ENCODE measurements at places on chromosomes 12 and 14.

DNA sequence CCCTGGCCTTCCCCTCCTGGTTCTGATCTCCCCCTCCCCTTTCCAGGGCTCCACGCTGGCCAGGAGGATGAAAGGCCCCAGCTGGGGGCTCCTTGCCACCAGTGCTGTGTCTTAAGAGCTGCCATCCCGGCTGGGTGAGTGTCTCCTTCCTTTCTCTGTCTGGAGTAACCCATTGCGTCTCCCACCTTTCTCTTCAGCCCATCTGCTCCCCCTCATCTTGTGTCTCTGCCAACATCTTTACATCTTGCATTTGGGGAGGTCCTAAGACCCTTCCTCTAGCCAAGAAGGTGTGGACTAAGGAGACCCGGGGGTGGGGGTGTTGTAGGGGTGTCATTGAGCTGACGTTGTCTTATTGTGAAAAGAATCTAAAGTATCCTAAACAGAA lies 505 bp downstream of the BCL2L2 start:
- no peak for DNase-seq

GRCh38 chr14:24307156-24307574 lies 612 bp downstream of the CIDEB start:
- DNase-seq = no peak

DNA sequence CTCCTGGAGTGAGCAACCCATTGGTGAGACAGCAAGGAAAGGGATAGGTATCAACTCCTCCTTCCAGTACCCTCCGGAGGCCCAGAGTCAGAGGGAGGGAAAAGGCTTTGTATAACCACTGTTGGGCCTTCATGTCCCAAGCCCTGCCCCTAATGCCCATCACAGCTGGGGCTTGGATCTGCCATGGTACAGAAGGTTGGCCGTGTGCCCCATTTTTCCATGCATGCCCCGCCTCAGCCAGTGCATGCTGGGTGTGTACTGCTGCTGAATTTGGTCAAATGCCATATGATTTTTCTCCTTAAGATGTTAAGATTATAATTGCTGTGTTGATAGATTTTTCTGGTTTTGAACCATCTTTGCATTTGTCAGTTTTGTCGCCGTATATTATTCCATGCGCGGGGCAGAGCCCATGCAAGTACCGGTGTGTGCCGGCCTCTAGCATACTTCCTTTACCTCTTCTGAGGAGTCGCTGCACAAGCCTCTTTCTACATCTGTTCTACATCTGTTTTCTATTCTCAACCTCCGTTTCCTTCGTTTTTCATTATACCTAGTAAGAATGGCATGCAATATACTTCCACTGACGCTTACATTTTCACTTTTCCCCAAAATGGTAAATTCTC lies 26.6 kb downstream of the PPP2R5C start:
- DNase-seq = no peak

- no peak for DNase-seq
These were observed 12.3 kb downstream of the METTL3 start for GRCh38 chr14:21498540-21499526.

DNA sequence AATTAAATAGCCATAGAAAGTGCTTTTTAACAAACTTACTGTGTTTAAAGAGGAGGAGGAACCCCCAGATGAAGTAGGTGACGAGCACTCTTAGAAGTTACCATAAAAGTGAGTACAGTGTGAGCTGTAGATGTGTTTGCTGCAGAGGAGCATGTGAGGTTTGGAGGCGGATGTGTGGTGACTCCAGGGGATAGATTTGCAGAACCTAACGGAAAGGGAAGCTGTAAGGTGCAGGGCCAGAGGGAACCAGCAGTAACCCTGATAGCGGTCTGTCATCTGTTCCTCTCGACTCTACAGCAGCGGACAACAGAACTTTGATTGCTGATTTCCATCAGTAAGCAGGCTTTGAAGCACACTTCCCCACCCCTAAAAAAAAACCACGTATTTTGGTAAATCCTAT lies 5.2 kb downstream of the CALM1 start:
- DNase-seq = no peak

DNA sequence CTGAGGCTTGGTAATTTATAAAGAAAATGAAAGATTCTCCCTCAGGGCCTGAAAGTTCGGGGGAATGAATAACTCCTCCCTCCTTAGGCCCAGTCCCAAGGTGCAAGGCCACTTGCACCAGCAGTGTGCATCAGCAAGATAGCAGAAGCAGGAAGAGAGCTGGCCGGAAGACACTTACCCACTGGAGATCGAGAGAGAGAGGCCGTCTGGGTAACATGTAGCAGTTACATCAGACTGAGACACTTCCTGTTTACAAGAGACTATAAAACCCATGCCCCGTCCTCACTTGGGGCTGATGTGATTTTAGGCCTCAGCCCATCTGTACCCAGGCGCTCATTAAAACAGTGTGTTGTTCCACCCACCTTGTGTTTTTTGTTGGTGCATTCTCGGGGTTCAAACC lies 85.2 kb downstream of the TMTC3 start:
- no peak for DNase-seq

DNA sequence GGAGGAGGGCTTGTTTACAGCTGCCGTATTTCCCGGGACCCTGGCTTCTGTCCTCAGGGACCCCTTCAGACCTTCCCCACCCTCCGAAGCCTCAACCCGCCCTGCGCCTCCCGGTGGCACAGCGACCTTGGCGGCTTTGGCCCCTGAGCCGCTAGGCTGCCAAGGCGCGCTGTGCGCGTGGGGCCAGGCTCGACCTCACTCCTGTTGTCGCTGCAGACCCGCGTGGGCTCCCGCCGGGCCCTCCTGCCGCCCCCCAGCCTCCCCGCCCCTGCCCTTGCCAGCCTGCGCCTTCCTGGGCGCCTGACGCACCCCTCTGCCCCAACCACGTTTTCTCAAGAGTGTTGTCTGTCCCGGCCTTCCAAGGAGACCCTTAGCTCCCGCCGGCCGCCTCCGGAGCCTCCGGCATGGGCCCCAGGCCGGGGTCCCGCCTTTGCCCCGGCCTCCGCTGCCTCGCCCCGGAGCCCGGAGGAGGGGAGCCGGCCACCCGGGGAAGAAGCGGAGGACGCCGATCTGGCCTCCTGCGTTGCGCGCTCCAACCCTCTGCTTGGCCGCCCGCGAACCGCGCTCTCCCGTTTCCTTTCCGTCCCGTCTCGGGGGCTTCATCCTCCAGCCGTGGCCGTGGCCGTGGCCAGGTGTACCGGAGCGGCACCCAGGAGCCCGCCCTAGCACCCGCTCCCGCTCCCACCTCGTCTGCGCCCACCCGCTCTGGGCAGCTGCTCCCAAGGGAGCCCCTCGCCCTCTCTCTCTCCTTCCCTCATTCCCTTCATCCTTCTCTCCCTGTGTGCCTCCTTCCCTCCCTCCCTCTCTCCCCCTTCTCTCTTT lies 19.9 kb downstream of the PPP2R5C start:
- no peak for DNase-seq

DNA sequence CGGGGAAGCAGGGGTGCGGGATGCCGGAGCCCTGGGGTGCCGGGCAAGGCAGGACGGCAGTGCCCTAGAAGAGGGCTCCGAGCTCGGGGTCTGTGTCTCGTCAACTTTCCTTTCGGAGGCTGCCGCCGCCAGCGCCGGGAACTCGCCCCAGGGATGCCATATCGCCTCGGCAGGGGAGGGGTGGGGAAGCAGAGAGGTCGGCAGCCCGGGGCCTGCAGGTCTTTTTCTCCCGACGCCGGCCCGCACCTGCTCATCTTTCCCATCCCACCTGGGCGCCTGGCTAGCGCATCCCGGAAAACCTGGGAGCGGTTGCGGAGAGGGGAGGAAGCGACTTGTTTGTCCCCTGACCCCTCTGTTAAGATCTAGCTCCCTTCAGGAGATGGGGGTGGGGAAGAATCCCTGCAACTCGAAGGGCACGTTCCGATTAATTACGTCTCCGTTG lies 547 bp downstream of the CNTN1 start:
- no peak for DNase-seq

GRCh38 chr12:60176891-60177290 lies 581.1 kb downstream of the SLC16A7 start:
- DNase-seq = no peak

GRCh38 chr12:57239587-57240065 lies 10.1 kb downstream of the SHMT2 start:
- DNase-seq = no peak

DNA sequence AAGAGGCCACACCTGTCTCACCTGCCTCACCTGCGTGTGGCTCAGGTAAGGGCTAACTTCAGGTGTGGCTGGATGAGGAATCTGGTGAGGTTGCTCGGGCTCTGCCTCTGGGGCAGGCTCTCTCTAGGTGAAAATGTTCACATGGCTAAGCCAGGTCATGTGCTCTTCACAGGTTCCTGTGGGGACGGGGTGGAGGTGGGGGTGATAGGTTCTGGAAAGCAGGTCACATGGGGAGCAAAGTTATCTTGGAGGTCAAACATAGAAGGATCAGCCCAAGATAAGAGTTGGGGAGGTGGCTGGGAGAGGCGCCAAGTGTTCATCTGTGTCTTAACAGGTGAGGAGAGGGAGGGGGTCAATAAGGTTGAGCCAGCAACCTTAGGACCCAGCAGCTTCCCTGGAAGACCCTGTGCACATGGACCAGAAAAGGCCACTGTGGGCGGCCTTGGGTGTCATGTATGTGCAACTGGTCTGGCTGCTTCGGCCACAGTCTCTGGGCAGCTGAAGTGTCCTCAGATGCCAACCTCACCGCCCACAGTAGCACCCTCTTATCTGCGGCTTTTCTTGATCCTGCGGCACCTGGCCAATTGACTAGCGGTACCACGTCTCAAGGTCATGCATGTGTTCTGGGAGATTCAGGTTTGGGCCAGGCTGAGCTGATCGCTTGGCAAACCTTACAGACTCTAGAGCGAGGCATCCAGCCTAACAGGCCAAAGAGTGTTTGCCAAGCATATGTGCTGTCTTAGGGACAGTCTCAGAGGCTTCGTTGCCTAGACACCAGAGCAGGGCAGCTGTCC lies 60.5 kb downstream of the CACNA1C start:
- no peak for DNase-seq

DNA sequence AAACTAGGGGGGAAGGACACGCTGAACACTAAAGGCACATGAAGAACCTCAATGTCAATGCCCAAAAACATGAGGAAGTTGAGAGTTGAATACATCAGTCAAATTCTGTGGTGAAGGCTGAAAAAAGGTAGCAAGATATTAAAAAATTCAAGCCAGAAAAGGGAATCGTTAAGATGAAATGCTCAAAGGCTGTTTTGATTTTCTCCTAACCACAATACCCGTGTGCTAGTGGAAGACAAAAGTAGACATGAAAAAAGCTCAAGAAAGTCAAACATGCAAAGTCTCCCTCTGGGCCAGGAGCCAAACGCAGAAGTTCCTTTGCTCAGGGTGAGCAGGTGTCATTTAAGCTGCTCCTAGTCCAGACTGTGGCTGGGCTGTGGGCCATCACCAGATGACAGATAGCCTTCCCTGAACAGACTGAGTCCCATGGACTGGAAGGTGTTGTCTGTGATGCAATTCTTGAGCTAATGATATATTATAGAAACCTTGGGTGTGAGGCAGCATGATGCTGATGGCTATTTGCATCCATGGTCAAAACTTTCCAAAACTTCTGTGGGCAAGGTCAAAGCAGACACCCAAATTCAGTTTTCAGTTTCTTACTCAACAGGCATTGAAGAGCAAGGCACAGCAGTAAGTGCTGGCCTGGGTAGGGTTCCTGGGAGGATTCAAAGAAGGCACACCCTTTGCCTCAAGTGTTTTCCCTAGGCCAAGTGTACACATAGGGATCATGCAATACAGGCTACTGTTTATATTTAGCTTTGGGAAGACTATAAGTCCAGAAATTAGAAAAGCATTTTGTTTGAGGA lies 81.6 kb downstream of the MYRFL start:
- no peak for DNase-seq

DNA sequence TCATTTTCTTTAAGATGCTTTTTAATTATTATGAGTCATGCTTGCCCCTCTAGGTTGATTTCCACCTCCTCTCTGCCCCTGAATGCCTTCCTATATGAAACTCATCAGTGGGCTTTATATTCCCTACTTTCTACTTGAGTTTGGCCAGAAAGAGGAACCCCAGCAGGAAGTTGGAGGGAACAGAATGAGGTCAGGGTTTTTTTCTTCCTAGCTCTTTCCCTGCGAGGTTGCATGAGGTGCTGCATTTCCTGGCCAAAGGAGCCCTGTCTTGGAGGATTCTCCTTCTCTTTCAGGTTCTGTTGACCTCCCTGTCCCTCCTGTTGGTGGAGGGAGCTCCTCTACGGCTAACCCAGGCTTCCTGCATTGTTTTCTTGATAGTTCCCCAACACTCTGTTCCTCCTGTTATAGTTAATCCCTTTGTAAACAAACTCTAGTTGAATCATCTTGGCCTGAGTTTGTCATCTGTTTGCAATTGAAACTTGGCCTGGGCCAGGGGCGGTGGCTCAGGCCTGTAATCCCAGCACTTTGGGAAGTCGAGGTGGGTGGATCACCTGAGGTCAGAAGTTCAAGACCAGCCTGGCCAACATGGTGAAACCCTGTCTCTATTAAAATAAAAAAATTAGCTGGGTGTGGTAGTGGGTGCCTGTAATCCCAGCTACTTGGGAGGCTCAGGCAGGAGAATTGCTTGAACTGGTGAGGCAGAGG lies 15.3 kb upstream of the SPIC start:
- no peak for DNase-seq

Data from stimulated activated CD8-positive, alpha-beta memory T cell treated with anti-CD3 and anti-CD28 coated beads, Interleukin-2, amount 100 ng/mL, for 1 hour (primary cell).